ENCODE measurements at places on chromosomes 13 and 19.

DNA sequence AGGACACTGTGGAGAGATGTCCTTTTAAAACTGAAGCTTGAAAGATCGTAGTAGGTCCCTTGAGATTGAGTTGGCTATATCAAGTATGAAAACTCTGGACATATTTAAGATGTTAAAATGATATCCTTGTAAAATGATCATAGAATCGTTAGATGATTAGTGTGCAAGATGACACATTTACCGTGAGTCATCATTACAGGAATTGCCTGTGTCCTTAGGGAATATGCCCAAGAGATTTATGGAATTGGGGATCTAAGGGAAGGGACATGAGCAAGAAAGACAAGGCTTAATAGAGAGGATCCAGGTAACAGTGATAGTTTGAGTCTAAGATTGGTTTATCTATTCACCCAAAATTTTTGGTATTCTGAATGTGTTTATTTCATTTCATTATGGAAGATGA lies 233.7 kb downstream of the GPC5 start:
- DNase-seq = no peak

DNA sequence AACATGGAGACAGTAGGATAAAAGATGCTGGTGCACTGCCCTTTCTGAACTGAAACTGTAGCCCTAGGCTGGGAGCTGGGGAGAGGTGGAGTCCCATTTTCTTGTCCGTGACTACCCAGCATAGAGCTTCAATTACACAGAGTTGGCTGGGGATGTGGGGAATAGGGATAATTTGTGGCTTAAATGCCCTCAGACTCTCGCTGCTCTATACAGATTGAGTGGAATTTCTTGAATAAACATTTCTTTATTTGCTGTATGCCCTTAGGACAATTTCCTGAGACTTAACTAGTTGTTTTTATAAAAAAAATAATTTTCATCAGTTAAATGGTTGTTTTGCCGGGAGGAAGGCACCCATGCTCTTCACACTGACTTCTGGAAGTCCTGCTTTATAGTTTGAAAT lies 7.2 kb downstream of the IGFL2 start:
- no peak for DNase-seq

GRCh38 chr19:18349524-18350128 lies 9.2 kb downstream of the PGPEP1 start:
- peak; percentile 48 for DNase-seq

DNA sequence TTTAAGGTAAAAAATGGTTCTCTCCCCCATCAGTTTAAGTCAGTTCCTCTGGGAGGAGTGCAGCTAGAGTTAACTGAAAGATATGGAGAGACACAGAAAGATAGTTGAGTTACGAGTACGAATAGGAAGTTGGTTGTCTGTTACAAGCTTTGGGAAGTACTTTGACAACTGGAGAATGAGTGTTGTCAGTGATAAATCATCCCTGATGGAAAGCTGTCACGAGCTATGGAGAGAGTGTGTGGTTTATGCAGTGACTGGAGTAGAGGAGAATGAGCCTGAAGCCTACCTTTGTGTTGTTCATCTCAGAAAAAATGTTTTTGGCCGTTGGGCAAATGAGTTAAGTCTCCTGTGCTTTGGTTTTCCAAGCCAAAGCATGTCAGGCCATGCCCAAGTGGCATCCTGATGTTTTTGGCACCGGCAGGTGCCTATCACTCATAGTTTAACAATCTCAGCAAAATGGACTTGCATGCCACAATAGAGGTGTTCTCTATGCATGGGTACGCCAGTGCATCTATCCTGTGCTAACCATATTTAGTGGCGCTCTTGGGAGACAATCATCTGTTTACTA lies 350.2 kb downstream of the IRS2 start:
- no peak for DNase-seq

GRCh38 chr19:1009041-1009980 lies 9.1 kb downstream of the GRIN3B start:
- no peak for DNase-seq

GRCh38 chr19:42468273-42468796 lies 25.6 kb upstream of the CXCL17 start:
- DNase-seq = no peak

- no peak for DNase-seq
These were observed 42.3 kb downstream of the DEDD2 start for GRCh38 chr19:42174958-42175734.

DNA sequence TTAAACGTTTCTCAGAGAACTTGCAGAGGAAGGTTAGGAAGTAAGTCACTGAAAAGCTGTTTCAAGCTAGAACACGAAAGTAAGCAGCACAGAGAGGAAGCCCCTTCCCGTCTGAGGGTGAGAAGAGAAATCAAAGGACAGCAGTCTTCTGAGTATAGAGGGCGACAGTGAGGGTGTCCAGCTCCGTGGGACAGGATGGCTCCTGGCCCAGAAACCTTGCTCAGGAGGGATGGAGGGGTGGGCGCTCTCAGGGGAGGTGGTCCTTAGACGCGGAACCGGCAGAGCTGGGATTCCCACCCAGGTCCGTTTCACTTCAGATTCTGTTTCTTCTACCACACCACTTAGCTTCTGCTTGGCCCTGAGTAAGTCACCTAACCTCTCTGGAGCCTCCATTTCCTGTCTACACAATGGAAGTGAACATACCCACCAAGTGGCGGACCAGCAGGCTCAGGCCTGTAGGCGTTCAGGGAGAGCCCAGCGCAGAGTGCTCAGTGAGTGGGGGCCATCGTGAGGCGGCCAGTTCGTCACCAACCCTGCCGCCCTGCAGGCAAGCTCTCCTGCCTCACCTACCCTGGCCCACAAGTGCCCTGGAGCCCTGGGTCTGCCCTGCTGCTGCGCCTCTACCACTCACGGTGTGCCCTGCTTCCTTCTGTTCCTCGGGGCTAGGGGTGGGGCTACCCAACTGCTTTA lies 5.5 kb upstream of the RSPH6A start:
- DNase-seq = no peak

DNA sequence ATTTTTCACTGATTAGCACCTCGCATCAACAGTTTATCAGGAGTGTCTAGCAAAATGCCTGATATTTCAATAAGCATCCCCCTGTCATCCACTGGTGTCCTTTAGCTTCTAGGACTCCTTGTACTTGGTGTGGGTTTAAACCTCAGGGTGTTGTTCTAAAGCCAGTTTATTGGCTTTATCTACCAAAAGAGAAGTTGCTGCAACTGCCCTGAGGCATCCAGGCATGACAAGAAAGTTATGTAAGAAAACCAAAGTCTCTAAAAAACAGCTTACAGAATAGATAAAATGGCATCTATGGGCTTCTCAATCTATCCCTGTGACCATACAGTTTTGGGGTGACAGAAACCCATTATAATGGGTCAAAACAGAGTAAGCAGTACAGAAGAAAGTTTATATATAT lies 120.3 kb upstream of the ZNF91 start:
- DNase-seq = no peak

GRCh38 chr13:25295228-25295627 lies 6.2 kb upstream of the NUP58 start:
- DNase-seq = no peak

DNA sequence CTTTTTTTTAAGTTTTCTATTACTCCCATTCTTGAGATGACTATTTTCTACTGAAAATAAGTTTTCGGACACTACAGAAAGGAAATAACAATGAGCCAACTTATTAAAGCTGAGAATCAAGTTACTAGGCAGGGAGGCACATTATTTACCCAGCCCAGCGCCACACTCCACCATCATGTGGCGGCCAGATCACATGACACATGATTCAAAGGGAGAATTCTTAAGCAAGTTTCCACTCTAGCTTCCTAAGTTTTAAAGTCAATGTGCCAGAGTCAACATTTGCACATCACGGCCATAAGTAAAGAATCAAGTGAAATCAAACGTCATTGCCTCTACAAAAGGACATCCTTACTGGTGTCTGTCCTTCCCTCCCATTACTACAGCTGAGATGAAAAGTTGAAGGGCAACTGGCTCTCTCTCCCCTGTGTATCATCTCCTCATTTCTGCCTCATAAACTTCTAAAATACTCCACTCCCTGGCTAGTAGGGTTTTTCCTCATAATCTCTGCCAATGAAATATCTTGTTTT lies 81.7 kb downstream of the KLF12 start:
- peak; percentile 85 for DNase-seq

- DNase-seq = no peak
These were observed 476.4 kb downstream of the UQCRFS1 start for GRCh38 chr19:28736528-28736927.

DNA sequence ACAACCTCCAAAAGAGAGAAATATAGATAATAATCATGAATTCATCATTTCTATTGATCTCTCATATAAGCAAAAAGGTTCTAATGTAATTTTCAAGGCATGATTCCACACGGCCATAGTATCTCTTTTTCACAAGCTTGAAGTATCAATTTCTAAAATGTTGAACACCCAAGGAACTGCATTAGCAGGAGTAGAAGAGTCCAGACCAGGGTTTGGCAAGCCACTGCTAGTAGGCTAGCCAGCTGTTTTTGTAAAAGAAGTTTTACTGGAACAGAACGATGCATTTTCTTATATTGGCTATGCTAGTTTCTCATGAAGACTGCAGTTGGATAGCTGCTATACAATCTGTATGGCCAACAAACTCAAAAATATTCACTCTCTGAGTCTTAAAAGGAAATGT lies 481.5 kb upstream of the MIR17HG start:
- DNase-seq = no peak

DNA sequence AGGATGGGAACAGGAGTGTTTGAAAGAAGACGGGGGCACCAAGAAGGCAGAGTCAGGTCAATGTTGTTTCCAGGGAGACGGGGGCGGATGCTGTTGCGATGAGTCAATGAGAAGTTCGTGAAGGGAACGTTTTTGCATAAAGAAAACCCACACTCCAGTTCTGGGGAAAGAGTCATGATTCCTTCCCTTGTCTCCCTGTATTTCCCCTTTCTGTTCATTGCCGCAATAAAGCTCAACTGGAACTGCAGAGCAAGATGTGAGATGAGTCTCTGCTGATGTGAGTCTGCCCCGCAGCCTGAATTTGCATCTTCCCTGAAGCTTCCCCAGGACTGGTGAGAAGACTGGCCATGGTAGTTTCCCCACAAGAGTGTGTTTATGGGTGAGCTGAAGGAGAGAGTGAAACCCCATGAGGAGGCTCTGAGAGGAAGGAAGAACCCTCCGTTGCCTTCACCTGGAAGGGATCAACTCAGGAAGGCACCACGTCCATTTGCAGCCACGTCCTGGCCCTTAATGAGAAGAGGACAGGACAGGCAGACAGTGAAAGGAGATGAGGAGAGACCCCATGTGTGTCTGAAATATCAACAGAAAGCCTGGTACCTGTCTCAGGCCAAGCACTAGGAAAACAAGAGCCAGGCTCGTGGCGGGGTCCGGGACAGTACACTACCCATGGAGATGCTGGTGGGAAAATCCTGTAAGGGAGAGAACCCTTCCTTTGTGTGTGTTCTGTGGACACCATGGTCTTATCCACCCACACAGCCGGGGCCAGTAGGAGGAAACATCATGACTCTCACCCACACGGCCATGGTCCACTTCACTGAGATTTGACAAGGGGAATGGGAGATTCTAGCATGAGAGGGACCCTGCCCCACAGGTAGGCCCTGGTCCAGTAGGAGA lies 13.7 kb downstream of the LILRA1 start:
- no peak for DNase-seq

DNA sequence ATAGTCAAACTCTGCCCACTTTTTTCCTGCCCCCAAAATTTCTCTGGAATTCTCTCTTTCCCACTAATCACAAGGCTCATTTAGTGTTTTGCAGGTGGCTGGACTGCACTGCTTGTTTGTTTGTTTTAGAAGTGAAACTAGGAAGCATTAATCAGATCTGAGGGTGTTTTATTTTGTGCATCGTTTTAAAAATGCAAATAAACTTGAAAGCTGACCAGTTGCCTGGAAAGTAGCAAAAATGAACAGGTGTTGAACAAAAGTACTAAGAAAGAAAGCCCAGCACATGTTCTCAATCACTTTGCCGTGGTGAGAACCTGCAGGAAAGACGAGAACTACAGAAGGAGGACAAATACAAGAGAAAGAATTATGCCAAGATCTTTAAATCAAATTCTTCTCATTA lies 365.5 kb downstream of the PCDH9 start:
- no peak for DNase-seq

GRCh38 chr19:22595918-22596341 lies 38.2 kb upstream of the ZNF492 start:
- DNase-seq = peak; percentile 49

GRCh38 chr13:40970803-40971202 lies 48.3 kb downstream of the ELF1 start:
- no peak for DNase-seq

DNA sequence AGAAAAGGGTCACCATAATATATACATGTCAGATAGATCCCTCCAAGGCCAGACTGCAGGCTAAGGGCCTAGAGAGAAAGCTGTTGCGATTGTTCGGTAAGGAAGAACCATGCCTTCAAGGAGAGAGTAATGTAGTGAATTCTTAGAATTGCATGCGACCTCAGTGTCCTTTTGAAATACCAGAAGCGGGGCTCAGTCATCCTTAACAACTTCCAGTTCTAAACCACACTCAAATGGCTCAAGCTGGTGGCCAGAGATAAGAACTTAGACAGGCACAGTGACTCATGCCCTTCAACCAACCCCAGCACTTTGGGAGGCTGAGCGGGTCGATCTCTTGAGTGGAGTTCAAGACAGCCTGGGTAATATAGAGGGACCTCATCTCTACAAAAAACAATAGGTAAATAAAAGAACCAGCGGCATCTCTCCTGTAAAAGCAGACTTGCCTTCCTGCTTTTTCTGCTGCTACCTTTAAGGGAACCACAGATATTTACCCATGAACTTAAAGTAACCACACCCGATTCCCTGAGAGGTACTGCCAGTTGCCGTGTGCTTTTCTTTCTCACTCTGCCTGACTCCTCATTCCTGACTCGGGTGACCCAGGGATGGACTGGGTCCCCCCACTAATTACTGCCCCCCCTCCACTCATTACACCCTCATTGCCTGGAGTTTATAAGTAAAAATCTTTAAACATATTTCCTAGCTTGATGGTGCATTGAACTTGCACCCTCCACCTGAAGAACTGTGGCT lies 15.4 kb upstream of the SIGLEC6 start:
- DNase-seq = no peak

Measured in tibial artery (tissue), 4 donors.